ENCODE measurements at places on chromosomes 5 and 9.
A peak's percentile ranks its signal among the peaks of the same experiment; 100 is the strongest.

GRCh38 chr5:157721159-157721558 is 10.1 kb upstream of the THG1L start:
- DNase-seq = no peak

- DNase-seq = no peak
Observed at GRCh38 chr5:124746916-124747790, 714 bp upstream of the ZNF608 start.

GRCh38 chr5:40389591-40389990 is 290.1 kb upstream of the PTGER4 start:
- DNase-seq = no peak

GRCh38 chr5:85590764-85591163 is 1027.0 kb upstream of the COX7C start:
- no peak for DNase-seq

GRCh38 chr9:124764774-124765438 is 6.2 kb downstream of the NR6A1 start:
- no peak for DNase-seq

DNA sequence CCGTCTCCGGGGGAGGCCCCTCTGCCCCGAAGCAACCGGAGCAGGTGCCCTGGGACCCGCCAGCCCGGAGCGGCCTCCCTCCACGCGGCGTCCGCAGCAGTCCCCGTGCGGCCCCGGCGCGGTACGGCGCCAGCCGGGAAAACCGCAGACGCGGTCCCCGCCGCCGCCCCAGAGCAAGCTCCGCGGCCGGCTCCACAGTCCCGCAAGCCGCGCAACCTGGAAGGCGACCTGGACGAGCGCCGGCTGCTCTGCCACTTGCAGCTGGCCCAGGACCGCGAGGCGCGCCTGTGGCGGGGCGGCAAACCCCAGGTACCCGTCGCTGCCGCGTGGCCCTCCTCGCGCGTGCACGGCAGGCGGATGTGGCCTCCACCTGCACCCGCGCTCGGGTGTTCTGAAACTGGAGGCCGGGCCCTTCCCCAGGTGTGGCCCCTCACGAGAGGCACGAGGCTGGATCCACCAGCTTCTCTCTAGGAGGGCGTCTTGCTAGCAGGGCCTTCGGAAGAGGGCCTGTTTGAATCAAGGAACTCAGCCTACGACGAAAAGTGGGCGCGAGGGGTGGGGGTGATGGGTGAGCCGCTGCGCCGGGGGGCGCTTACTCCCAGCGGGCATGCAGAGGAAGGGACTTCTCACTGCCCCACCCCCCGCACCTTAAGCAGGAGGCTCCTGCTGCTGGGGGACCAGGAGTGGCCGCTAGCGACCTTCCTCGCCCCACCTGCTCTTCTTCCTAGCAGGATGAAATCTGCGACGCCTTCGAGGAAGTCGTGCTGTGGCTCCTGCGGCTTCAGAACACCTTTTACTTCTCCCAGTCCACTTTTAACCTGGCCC is 602 bp downstream of the CCNI2 start:
- DNase-seq = peak; percentile 29

DNA sequence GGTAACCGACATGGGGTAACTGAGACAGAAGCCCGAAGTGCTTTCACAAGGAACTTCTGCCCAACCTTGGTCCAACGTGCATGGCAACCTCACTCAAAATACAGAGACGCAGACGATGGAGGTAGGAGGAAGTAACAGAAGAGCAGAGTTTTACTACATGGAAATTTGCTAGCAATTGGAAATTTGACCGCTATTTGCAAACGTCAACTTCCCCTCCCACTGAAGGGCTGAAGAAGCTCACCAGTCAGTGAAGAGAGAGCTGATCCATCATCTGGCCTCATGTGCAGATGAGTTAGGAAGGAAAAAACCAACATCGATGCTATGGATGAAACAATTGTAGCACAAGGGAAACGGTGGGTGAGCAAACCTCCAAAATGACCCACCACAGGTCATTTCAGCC is 196.7 kb downstream of the RGS3 start:
- DNase-seq = no peak

- no peak for DNase-seq
Observed at GRCh38 chr5:354581-355378, 33.3 kb downstream of the AHRR start.

DNA sequence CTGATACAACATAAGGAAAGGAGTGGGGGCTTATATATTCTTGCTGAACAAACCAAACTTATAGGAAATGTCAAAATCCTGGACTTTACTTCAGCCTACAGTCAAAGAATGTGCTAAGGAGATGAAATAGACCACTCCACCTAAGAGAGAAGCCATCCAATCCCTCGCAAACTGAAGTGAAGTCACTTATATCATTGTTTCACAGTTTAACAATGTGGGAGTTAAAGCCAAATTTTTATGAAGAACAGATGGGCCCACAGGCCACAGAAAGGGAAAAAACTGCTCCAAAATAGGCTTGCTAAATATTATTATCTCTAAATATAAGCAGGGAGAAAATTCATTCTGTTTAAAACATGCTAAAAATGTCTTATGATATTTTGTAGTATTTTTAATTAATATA is 233.3 kb downstream of the GAS1 start:
- DNase-seq = no peak

DNA sequence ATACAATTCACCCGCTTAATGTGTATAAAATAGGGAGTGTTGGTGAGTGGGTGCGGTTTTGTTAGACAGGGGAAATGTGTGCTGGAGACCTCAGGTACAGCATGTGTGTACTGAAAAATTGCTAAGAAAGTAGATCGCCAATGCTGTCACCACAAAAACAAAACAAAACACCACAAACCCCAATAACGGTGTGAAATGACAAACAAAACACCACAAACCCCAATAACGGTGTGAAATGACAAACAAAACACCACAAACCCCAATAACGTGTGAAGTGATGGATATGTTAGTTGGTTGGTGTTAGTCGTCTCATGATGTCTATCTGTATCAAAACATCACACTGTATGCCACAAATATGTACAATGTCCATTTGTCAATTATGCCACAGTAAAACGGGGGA is 14.2 kb upstream of the GFPT2 start:
- DNase-seq = no peak

DNA sequence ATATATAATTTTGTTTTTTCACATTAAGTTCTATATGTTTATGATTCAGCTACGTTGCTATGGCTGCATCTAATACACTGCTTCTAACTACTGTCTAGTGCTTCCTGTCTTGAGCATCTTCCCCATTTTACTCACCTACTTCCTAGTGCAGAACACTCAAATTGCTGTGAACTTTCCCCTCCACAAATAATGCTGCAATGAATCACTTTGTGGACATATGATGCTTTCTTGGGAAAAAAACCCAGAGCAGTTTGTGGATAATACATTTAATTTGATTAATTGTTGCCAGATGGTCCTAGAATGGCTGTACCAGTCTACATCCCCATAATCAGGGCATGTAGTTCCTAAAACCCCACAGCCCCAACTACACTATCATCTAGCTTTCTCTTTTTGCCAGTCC is 18.5 kb downstream of the CD180 start:
- no peak for DNase-seq

DNA sequence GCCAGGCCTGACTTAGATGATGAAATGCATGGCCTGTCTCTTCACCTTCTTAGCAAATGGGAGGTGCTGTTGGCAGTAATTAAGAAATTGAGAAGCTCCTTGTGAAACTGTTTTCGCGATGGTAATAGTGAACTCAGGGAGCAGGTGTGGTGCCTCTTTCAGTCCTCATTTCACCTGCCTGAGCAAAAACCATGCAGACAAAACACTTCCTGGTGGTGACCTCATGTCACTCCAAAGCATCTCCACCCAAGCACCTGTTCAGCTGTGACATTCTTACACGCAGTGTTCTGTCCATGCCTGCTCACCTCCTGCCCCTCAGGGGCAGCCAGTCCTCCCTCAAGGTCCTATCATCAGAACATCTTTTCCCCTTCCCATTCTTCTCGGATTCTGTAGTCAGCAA is 146.5 kb downstream of the CD180 start:
- DNase-seq = no peak

- DNase-seq = no peak
Observed at GRCh38 chr9:121997791-121998190, 95.3 kb downstream of the TTLL11 start.

DNA sequence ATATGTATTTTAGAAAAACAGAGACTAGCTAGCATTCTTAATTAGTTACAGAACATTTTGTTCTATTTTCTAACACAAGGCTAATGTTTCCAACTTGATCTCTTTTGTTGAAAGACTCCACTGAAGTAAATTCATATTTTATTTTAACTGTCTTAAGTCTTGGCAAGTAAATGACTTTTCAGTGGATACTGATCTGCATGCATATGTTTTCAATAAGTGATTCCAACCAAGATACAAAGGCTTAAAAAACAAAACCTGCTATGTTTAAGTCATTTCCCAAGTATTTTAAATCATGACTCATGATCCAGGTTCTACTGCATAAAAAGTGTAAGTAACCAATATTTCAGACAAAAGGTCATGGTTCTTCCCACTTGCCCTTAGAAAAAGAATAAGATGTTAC is 5.7 kb downstream of the CDO1 start:
- no peak for DNase-seq

DNA sequence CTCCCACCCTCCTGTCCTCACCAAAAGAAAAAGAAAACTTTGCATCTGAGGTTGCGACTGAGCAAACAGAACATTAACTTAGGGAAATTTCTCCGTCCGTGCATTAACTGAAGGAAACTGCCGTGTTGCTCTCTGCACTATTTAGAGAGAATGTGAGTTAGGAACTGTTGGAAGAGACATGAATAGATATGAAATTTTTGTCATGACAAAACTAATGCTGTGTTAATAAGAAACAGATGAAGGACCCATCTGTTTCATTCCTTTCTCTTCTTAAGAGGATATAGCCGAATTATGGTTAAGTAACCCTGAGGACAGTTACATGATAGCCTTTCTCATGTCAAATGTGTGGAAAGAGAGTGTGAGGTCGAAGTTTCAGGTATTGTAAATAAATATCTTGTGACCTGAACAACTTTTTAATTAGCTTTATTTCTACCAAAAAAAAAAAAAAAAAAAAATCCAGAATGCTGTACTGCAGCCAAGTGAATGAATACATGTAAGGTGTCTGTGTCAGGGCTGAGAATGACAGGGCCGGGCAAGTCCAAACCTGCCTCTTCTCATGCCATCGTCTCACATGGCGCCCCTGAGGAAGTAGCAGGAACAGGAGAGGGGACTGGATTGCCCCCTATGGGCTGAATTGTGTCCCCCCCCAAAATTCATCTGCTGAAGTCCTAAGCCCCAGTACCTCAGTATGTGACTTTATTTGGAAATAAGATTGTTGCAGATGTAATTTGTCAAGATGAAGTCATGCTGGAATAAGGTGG is 35.6 kb upstream of the ANKRD33B start:
- no peak for DNase-seq

DNA sequence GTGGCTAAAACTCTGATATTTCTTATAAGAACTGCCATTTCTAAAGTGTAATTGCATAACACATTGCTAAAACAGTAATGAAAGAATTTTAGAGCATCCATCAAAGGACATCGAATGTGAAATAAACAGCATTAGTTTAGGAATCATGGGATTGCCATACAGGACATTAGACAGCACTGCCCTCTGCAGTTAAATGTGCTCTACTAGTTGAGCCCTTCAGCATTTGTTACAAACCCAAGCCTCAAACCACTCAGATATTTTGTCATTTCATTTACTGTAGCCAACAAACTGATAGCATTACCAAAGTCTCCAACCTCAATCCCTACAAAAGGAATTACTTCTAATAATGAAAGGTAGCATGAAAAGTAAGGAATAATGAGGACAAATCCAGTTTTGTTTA is 116.8 kb upstream of the COX7C start:
- DNase-seq = no peak

DNA sequence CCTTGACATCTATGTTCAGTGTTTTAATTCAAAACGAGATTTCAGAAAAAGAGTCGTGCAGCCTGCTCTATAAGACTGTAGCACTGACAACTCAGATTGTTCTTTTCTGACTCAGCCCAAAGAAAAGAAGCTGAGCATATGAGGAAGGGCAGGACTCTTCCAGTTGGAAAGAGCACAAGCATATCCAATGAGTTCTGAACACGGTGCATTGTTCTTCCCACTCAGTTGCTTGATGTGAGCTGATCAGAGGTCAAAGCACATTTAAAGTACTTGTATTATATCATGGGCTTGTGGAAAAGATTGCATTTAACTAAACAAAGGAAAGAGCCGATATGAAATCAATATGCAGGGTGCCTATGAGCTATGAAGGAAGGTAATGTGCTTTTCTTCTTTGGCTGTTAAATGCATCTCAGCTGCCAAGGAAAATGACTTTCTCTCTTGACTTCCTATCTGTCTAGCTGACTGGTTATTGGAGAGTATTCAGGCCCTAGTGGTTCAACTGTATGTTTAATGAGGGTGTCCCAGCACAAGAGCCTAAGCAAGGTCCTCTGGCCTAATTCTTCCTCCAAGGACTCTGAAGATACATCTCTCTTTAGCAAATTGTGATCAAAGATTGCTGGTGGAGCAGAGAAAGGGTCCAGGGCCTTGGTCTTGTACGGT is 226.6 kb upstream of the PPP1R2B start:
- no peak for DNase-seq

DNA sequence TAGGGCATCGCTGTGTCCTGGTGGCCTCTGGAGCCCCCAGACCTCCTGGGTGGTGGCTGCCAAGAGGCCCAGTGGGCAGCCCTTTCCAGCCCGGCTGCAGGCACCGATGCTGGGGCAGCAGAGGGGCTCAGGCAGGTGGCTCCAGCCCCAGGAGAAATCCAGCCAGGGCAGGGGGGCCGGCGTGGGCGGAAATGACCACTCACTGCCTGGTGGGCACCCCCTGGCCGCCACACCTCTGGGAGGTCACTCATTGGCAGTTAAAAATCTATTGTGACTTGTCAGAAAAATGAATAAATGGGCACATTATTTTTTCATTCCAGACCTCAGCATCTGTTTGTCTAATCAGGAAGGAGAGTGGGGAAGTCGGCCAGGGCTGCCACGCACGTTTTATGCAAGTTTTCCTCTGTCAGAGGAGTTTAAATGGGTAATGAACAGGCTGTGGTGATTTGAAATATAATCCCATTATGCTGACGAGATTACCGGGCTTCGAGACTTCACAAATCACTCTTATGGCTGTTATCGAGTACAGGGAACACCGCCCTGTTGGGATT is 171.9 kb downstream of the GAPVD1 start:
- no peak for DNase-seq

DNA sequence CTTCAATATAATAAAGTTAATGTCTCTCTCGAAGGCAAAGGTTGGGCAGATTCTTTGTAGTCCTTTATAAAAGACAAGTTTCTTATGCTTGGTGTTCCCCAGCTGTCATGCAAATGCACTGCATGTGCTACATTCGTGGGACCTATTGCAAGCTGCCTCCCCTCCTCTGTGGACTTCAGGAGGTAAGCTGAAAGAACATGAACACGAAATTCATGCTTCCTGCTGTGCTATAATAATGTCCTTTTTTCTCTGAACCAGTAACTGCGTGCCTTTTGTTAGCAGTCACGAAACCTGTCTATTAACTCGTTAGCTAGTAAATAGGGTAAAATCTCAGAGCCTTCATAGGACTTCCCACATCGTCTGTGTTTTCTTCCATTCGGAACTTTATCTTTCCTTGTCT is 363.5 kb downstream of the CDH9 start:
- DNase-seq = no peak

Data from activated gamma-delta T cell (primary cell).